ENCODE measurements at places on chromosomes 7 and 10.

DNA sequence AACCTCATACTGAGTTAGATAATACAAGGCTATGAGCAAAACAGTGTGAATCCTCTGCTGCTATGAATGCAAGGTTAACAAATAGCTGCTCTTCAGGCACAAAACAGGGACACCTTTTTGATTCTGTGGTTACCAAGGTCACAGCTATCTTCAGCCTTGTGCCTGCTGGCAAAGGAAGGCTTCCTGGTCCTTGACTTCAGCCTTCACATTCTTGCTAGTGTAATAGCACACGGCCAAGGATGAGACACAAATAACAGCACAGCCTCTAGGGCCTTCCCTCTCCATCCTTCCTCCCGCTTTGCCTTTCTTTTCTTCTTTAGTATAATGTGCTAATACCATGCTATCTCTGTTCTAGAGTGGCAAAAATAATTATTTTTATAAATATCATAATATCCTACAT is 130.6 kb upstream of the CAV2 start:
- no peak for DNase-seq

DNA sequence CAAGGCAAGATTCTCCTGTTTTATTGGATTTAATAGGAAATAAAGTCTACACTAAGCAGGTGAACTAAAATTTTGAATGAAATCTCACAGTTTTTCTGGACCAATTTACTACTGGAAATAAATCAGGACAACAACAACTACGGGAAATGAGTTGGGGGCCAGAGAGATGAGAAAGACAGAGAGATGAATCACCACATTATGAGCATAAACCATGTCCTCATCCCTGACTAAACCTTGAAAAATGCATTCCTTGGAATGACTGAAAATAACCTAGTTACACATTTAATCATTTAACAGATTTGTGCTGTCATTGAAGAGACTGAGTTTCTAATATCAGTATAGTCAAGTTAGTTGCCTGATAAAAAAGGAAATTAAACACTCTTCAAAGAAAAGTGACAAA is 608.4 kb upstream of the KCND2 start:
- peak; percentile 37 for DNase-seq

- DNase-seq, result peak; percentile 68
Observed at GRCh38 chr10:3525832-3526449, 259.1 kb downstream of the KLF6 start.

DNA sequence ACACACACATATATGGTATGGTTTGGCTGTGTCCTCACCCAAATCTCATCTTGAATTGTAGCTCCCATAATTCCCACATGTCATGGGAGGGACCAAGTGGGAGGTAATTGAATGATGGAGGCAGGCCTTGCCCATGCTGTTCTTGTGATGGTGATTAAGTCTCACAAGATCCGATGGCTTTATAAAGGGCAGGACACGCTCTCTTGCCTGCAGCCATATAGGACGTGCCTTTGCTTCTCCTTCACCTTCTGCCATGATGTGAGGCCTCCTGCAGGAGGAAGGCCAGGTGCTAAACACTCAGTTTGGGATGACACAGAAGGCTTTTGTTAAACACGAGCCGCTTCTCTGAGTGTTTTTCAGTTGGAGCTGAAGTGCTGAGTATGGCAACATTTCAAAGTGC is 205.3 kb upstream of the KLF6 start:
- no peak for DNase-seq

DNA sequence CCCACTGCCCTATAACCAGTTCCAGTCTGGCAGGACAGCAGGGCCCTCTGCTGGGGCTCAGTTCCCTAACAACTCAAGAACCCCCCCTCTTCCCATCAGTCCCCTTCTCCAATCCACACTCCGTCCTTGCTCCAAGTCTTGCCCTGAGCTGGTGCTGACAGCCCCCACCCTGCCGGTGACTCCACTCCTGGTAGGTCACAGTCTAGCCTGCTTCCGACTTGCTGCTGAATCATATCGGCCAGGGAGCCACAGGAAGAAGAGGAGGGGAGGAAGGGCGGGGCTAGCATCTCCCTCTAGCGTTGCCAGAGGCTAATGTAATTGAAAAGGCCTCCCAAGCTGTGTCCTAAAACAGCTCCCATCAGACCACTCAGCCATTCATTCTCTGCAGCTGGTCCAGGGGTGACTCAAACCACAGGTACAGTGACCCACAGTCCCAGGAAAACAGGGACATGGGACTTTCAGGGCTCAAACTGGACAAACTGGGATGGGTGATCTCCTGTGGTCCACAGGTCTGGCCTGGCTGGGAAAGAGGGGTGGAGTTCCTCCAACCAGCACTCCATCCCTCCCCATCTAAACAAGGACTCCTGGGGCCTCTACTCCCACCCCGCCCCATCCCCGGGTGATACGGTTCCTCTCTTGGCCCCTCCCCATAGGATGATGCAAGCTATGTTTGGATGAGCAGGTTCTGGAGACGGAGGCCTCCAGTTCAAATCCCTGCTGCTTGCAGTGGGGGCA is 158.8 kb downstream of the SH3PXD2A start:
- DNase-seq, result peak; percentile 95

GRCh38 chr10:63286340-63286739 is 153.2 kb downstream of the NRBF2 start:
- no peak for DNase-seq

DNA sequence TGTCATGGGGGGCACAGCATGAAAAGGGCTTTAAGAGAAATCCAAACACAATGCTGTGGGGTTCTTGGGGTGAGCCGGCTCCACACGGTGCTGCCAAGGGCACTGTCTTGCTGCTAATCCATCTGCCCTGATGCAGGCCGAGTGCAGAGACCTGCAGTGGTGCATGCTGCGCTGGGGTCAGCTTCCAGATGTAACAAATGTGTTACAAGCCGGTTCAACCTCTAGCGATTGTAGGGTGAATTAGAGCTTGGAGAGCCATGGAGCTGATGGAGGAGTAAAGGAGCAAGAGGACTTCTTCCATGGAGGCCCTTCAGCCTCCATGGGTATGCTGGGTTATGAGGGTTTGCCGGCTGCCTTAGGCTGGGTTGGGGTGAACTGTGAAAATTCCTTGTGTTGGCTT is 402.3 kb downstream of the TYW1 start:
- DNase-seq, result no peak

- no peak for DNase-seq
Observed at GRCh38 chr7:156497776-156498509, 142.6 kb upstream of the RNF32 start.

GRCh38 chr10:30629653-30630052 is at the start of gene LYZL2:
LYZL2 (minus strand) TSS chr10:30629753; CDS start chr10:30626915, 2,838 bp downstream.
- DNase-seq, result no peak

DNA sequence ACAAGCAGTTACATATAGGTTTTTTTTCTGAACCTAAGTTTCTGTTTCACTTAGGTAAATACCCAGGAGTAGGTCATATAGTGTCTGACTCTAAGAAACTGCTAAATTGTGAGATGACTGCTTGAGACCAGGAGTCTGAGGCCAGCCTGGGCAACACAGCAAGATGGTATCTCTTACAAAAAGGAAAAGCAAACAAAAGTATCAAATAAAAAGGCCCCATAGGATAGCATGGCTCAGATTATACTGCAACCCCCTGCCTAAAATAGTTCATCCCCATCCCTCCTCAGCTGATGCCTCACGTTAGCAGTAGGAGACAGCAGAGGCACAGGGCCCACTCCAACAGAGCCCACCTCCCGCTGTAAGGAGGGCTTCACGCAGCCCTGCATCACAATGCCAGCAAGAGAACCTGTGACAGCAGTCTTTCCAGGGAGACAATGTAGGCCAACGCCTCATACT is 90.3 kb downstream of the SRPK2 start:
- no peak for DNase-seq

- DNase-seq, result no peak
Observed at GRCh38 chr7:1894906-1895663, 225.0 kb downstream of the ELFN1 start.

DNA sequence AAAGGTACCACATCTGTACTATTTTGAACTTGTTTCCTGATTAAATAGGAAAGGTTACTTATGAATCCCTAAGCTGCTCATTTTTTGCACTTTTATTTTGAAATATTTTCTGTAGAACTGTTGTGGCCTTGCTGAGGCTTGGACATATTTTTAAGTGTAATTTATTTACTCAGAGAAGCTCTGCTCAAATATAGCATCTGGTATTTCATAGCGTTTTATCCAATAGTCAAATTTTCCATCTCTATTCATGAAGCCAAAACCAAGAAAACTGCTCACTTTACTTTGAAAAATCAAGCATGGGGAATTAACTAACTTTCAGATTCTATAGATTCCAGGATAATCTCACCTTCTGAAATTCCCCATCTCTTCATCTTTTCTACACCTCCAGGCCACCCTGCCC is 6.6 kb upstream of the FAM3C start:
- no peak for DNase-seq

All from lung microvascular endothelial cell (primary cell).